ENCODE measurements at places on chromosomes 2 and 18.
A peak's percentile ranks its signal among the peaks of the same experiment; 100 is the strongest.

DNA sequence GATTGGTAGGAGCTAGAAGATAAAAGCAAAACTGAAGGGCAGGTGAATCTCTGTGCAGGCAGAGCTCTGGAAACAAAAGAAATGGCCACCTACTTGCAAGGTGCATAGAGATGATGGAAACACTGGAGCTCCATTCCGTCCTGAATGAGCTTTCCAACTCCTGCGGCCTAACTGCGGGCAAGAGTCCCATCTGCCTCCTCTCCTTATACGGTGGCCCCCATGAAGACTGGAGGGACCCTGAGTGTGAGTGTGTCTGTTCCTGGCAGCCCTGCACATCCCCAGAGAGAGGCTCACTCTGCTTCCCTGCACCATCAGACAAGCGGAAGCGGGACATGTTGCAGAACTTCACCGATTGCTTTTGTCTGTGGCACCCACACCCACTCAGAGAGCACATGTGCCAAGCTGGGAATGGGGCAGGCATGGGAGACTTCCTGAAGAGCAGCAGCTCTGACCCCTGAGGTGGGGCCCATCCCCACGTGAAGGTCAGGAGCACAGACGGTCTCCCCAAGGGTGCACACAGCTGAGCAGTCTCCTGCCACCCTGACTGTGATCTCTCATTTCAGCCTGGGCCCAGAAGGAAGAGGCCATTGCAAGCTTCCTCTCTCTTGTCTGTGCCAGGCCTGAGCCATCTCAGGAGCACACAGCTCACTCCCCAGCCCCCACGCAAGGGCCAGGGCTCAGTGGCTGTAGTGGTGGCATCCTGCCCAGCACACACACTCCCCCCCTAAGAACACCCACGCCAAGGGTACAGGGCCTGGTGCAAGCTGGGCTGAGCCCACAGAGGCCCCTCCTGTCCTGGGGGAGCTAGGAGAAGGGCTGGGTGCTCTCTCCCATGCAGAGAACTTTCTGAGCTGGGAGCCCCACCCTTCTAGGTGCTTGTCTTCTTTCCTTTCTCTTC is 75.3 kb downstream of the STPG4 start:
- no peaks in the 10 kb centered on the region for H3K4me1 ChIP-seq
- H3K36me3 ChIP-seq, result no peaks in the 10 kb centered on the region
- H3K4me3 ChIP-seq, result no peak overlapping the region
- no peak for DNase-seq

GRCh38 chr2:67446491-67446911 is 49.4 kb downstream of the ETAA1 start:
- peaks cover 5% of the 10 kb centered on the region for H3K4me1 ChIP-seq
- no peak for DNase-seq
- H3K36me3 ChIP-seq, result no peaks in the 10 kb centered on the region
- H3K4me3 ChIP-seq, result no peak overlapping the region
- no peak overlapping the region for H3K27ac ChIP-seq

- no peaks in the 10 kb centered on the region for H3K27me3 ChIP-seq
- no peak for DNase-seq
- no peak overlapping the region for H3K27ac ChIP-seq
- H3K36me3 ChIP-seq, result no peaks in the 10 kb centered on the region
- H3K4me3 ChIP-seq, result no peak overlapping the region
Measured at GRCh38 chr2:119533560-119533959, 9.3 kb upstream of the SCTR start.

GRCh38 chr2:239726631-239727181 is 298.4 kb downstream of the NDUFA10 start:
- no peak overlapping the region for H3K27ac ChIP-seq
- H3K27me3 ChIP-seq, result no peaks in the 10 kb centered on the region
- H3K4me3 ChIP-seq, result no peak overlapping the region

DNA sequence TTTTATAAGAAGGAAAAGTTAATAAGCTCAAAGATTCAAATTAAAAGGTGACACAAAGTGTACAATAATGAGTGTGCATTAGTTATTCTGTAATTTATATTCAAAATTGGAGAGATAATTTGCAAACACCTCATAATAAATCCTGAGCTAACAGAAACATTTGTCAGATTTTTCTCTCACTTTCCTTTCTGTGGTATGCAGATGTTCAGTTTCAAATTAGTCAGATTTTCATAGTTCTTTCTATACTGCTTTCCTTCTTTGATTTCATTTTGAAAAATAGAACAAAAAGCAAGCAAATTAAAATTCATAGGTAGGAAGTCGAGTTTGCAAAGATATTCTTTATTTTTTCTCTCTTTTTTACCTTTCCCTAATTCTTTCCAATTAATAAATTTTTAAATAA is 1420.1 kb upstream of the NXPH2 start:
- no peaks in the 10 kb centered on the region for H3K36me3 ChIP-seq
- no peak for DNase-seq
- no peaks in the 10 kb centered on the region for H3K4me1 ChIP-seq
- H3K27me3 ChIP-seq, result no peaks in the 10 kb centered on the region
- no peak overlapping the region for H3K27ac ChIP-seq
- no peak overlapping the region for H3K4me3 ChIP-seq

- H3K27me3 ChIP-seq, result no peaks in the 10 kb centered on the region
- no peak overlapping the region for H3K27ac ChIP-seq
- peaks cover 11% of the 10 kb centered on the region for H3K4me1 ChIP-seq
- DNase-seq, result no peak
Measured at GRCh38 chr18:11985586-11985985, 4.3 kb downstream of the IMPA2 start.

DNA sequence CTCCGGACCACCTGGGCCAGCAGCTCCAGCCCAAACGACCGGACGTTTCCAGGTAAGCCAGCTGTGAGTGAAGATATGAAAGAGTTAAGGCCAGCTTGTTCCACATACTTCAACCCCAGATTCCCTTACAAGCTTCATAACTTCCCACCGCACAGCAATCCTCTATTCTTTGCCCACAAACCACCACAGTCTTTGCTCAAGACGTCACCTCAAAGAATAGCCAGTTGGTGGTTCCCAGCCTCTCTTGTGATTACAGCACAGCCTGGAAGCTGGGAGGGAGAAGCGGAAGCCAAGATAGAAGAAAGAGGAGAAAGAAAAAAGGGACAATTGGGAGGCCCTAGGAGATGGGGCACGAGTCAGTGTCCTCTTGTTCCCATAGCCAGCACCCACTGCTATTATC is 70.6 kb downstream of the NRP2 start:
- no peaks in the 10 kb centered on the region for H3K4me1 ChIP-seq
- no peaks in the 10 kb centered on the region for H3K27me3 ChIP-seq
- H3K4me3 ChIP-seq, result no peak overlapping the region
- DNase-seq, result no peak
- no peaks in the 10 kb centered on the region for H3K36me3 ChIP-seq

GRCh38 chr2:236843161-236843968 is 242.3 kb upstream of the COPS8 start:
- H3K4me3 ChIP-seq, result no peak overlapping the region
- H3K36me3 ChIP-seq, result no peaks in the 10 kb centered on the region
- H3K27me3 ChIP-seq, result no peaks in the 10 kb centered on the region
- no peak overlapping the region for H3K27ac ChIP-seq
- no peaks in the 10 kb centered on the region for H3K4me1 ChIP-seq

GRCh38 chr2:120477831-120478481 is 132.0 kb downstream of the INHBB start:
- H3K27ac ChIP-seq, result no peak overlapping the region
- DNase-seq, result no peak
- H3K4me3 ChIP-seq, result no peak overlapping the region

DNA sequence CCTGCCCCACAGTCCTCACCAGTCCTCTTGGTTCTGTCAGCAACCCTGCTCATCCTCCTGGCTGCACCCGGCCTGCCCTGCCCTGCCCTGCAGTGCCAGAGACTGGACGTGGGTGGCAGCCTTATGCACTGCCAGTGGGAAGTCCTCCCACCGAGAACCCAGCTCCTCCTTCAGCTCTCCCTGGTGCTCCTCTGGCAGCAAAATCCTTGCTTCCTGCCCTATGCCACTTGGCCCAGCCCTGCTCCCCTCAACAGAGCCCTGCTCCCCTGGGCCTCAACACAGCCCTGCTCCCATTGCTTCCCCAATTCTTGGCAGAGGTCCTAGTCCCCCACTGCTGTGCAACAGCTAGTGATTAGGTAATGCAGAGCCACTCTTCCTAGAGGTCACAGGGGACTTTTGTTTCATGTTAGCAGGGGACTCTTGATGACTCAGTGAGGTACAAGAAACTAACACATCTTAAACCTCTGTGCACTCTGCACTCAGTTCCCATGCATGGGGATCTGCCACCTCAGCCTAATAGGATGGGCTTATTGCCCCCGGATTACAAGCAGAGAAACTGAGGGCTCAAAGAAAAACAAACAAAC is 58.0 kb upstream of the EDAR start:
- no peaks in the 10 kb centered on the region for H3K27me3 ChIP-seq
- no peaks in the 10 kb centered on the region for H3K4me1 ChIP-seq
- no peak for DNase-seq
- H3K27ac ChIP-seq, result no peak overlapping the region

DNA sequence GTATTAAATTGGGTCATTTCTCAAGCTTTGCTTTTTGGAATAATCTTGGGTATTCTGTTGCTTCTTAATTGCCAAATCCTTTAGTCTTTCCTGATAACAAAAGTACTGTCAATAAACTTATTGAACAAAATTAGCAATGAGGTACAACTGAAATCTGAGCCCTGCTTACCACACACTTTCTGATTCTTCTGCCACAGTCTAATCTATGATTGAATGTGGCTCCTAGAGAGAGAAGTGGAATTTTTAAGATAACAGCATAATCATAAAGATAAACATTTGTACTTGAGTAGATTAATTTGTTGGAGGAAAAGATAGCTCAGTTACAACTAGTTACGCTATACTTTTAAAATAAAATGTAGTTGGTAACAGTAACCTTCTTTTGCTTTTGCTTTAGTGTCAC is 354.8 kb downstream of the CELF4 start:
- no peaks in the 10 kb centered on the region for H3K27me3 ChIP-seq
- H3K4me1 ChIP-seq, result no peaks in the 10 kb centered on the region
- H3K27ac ChIP-seq, result no peak overlapping the region
- H3K36me3 ChIP-seq, result no peaks in the 10 kb centered on the region

DNA sequence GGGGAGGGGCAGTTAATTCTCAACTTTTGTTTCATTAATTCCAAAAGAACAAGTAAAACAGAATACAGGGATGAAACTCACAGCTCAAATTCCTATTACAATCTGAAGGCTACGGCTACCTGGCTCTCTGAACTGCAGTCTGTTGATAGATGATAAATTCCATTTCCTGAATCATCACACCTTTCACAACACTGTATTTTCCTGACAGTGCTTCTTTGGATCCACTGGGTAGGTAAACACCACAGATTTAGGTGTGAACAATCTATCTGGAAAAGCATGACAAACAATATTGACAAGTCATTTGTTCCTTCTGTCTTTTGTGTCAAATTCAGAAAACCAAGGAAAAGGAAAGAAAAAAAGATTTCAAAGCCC is 843.2 kb downstream of the LRRTM4 start:
- no peak overlapping the region for H3K27ac ChIP-seq
- no peak overlapping the region for H3K4me3 ChIP-seq
- no peak for DNase-seq
- no peaks in the 10 kb centered on the region for H3K36me3 ChIP-seq
- H3K27me3 ChIP-seq, result no peaks in the 10 kb centered on the region

DNA sequence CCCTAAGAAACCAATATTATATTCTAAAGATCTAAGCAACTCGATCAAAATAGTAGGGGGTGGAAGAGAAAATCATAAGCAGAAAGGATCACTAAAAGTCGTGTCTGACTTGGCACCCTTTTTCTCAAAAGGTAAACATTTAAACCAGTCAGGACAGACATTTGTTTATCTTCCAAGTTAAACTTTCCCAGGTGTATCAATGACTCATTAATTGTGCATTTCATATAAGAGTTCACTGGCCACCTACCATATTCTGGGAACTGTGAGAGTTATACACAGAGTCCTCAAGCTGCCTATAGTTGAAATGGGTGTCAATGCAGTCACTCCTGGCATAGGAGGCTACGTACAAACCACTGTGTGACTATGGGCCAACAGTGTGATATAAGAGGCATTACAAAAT is 4.8 kb upstream of the ACVR1 start:
- H3K27ac ChIP-seq, result no peak overlapping the region
- no peaks in the 10 kb centered on the region for H3K27me3 ChIP-seq
- no peaks in the 10 kb centered on the region for H3K36me3 ChIP-seq
- DNase-seq, result no peak
- H3K4me1 ChIP-seq, result peaks cover 8% of the 10 kb centered on the region
- H3K4me3 ChIP-seq, result no peak overlapping the region

GRCh38 chr2:191846515-191847476 is at the start of gene CAVIN2:
Gene CAVIN2 (minus strand): TSS chr2:191847088. CDS start chr2:191846925, 163 bp downstream.
- no peaks in the 10 kb centered on the region for H3K36me3 ChIP-seq
- H3K4me3 ChIP-seq, result peak within 1 kb of the TSS; percentile 62
- peaks cover 82% of the 10 kb centered on the region for H3K4me1 ChIP-seq
- peaks cover 3% of the 10 kb centered on the region for H3K27me3 ChIP-seq

GRCh38 chr2:236180831-236181453 is 12.8 kb upstream of the GBX2 start:
- no peaks in the 10 kb centered on the region for H3K36me3 ChIP-seq
- no peak overlapping the region for H3K4me3 ChIP-seq
- H3K4me1 ChIP-seq, result no peaks in the 10 kb centered on the region
- H3K27me3 ChIP-seq, result no peaks in the 10 kb centered on the region

- H3K27ac ChIP-seq, result peak overlapping the region; percentile 99
- H3K36me3 ChIP-seq, result peaks cover 11% of the 10 kb centered on the region
- H3K4me1 ChIP-seq, result peaks cover 88% of the 10 kb centered on the region
- H3K27me3 ChIP-seq, result no peaks in the 10 kb centered on the region
- H3K4me3 ChIP-seq, result no peak overlapping the region
Measured at GRCh38 chr18:35468711-35469110, 29.0 kb downstream of the INO80C start.

DNA sequence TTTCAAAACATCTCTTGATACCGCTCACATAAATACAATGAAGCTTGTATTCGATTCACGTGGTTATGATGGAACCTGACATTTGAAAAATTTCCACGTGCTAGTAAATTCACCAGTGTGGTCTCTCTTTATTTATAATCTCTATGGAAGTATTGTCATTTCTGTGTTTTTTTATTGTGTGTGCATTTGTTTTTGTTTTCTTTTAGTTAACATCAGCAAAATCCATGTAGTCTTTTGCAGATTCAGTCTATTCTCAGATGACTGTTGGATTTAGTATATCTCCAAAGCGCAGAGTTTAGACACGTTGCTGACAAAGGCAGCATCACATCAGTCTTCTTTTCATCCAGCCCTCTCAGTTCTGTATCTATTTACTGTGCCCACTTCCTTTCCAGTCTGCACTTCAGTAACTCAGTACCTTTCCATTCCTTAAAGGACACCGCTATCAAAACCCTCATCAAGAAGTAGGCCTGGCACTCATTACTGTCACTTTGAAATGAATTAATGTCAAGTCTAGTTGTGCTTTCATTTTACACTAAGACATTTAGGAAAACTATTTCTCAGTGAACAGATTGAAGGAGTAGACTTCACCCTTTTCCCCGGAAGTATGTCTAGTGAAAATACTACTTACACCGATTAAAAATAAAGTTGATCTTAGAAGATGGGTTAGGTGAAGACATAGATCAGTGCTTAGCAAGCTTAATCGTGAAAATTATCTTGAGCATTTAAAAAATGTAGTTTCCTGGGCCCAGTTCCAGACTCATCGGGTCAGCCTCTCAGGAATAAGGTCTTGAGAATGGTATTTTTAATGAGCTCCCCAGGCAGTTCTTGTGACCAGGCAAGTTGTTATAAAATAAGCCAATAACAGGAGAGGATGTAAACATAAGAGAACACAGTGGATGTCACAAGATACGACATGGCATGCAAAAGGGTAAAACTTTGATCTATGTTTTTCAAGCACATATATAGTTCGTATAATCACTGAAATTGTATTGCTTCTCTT is 506.8 kb upstream of the ZEB2 start:
- H3K27me3 ChIP-seq, result no peaks in the 10 kb centered on the region
- no peak overlapping the region for H3K4me3 ChIP-seq
- no peak for DNase-seq
- no peak overlapping the region for H3K27ac ChIP-seq
- no peaks in the 10 kb centered on the region for H3K36me3 ChIP-seq
- peaks cover 9% of the 10 kb centered on the region for H3K4me1 ChIP-seq

- no peaks in the 10 kb centered on the region for H3K27me3 ChIP-seq
- no peak overlapping the region for H3K4me3 ChIP-seq
- no peaks in the 10 kb centered on the region for H3K4me1 ChIP-seq
- H3K27ac ChIP-seq, result no peak overlapping the region
Measured at GRCh38 chr2:196590286-196590685, 49.2 kb upstream of the CCDC150 start.

Data from Karpas-422 (cell line).